Stomach (tissue), 19 donors: ENCODE measurements at places on chromosomes 13 and 19.

GRCh38 chr19:29587059-29587458 lies 19.0 kb upstream of the POP4 start:
- no peak for DNase-seq

GRCh38 chr13:76939215-76939614 lies 9.1 kb upstream of the ACOD1 start:
- no peak for DNase-seq

GRCh38 chr19:21765151-21765550 lies 2.2 kb downstream of the ZNF100 start:
- DNase-seq: no peak

- DNase-seq: peak; percentile 71
Observed at GRCh38 chr19:12840091-12841079, 2.1 kb downstream of the MAST1 start.

DNA sequence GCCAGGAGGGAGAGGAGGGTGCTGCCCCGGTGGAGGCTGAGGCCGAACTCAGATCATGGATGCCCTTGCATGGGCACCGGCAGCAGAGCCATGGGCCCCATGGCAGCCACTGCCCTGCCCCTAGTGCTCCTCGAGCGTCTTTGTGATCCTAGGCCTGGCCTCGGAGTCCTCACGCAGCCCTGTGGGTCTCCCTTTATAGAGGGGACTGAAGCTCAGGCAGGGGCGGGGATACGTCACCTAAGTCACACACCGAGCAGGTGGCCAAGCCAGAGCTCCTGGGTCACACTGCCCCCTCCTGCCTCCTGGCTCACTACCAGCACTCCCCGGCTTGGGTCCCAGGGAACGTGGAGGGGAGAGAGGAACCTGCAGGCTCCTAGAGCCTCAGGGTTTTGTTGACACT lies 28.7 kb downstream of the DHX34 start:
- no peak for DNase-seq

DNA sequence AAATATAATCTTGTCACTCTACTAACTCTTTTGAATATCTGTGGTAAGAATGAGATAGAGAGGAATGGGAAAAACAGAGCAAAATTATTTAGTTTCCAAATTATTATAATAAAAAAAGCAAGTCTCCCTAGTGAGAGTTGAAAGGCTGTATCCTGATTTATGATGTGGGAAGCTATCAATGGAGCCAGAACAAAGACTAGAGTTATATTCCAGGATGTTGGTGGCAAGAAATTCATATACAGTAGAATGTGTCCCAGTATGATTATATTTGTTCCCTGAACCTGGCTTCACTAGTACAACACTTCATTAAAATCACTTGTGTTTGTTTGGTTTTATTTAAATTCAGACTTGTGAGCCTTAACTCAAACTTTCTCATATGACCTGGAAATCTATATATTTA lies 630.3 kb downstream of the GPC5 start:
- DNase-seq: no peak

- DNase-seq: no peak
Observed at GRCh38 chr13:110310541-110311442, 3.7 kb downstream of the COL4A2 start.

DNA sequence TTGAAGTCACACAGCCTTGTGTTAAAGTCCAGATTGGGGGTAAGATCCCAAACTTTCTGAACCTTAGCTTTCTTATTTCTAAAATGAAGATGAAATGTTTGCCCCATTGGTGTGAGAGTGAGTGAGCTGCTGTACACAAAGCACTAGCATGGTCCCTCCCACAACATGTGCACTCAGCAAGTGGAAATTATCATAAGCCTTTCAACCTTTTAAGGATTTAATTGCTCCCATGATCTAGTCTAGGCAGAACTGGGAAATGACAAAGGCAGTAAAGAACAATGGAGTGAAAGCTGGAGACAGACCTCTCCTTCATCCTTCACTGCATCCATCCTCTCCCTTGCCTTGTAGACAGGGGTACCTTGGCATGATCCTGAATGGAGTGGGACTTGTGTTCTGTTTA lies 76.0 kb upstream of the GPR12 start:
- DNase-seq: no peak

- DNase-seq: no peak
Observed at GRCh38 chr19:10096615-10096963, 5.9 kb downstream of the ANGPTL6 start.

DNA sequence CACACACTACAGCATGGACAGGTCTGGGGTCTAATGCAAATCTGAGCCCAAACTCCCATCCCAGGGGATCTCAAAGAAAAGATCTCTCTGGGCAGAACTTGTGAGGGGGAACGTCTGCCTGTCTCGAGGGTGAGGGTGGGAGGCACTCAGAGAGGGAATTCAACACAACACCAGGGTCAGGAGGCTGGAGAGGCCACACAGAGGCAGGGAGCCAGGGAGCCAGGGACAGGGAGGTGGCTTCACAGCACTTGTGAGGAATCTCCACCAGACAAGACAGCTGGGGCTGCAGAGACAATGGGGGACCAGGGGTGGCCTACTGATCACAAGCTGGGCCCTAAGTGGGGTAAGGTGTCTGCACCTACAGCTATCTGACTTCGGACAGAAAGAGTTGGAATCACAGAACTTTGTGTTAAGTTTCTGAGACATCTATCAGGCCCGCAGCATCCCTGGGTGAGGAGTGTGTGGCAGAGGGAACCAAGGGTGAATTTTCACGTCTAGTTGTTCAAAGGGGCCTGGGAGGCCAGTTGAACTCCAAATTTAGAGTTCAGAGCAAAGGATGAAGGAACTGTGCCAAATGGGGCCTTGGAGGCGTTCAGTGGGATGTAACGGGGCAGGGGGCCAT lies 12.7 kb upstream of the AKAP8L start:
- DNase-seq: no peak

DNA sequence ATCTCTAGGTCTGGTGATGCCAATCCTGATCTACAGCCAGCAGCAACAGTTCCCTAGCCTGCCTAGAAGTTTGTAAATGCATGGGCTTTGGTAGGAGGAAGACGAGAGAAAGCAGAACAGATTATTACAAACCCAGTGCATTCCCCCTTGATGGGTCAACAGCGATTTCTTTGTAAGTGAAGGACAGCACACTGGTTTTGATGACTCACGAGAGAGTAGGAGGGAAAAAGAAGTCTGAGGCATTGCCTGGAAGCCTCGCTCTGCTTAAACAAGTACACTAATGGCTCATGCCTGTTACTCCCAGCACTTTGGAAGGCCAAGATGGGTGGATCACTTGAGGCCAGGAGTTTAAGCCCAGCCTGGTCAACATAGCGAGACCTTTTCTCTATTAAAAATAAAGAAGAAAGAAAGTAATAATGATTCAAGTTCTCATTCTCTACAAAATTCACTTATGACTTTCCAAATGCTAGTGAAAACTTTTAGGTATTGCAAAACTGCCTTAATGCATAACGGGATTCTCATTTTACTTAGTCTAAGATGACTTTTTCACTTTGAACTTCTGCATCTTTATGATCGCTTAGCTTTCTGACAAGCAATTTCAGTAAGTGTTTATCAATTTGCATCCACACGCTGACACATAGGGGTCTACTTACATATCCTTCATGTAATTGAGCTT lies 47.7 kb upstream of the USPL1 start:
- DNase-seq: peak; percentile 69

- no peak for DNase-seq
Observed at GRCh38 chr19:4103080-4103433, 20.9 kb downstream of the MAP2K2 start.

DNA sequence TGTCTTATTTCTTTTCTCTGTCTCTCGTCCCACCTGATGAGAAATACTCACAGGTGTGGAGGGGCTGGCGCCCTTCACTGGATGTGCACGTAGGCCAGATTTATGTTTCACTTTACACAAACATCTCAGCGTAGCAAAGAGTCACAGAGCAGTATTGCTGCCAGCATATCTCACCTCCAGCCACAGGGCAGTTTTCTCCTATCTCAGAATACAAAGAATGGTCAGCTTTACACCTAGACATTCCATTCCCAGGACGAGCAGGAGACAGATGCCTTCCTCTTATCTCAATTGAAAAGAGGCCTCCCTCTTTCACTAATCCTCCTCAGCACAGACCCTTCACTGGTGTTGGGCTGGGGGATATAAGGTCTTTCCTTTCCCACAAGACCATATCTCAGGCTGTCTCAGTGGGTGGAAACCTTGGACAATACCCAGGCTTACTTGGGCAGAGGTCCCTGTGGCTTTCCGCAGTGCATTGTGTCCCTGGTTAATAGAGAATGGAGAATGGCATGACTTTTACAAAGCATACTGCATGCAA lies 7.2 kb upstream of the ZNF611 start:
- no peak for DNase-seq

GRCh38 chr13:44903574-44903985 lies 85.7 kb downstream of the NUFIP1 start:
- DNase-seq: peak; percentile 92

DNA sequence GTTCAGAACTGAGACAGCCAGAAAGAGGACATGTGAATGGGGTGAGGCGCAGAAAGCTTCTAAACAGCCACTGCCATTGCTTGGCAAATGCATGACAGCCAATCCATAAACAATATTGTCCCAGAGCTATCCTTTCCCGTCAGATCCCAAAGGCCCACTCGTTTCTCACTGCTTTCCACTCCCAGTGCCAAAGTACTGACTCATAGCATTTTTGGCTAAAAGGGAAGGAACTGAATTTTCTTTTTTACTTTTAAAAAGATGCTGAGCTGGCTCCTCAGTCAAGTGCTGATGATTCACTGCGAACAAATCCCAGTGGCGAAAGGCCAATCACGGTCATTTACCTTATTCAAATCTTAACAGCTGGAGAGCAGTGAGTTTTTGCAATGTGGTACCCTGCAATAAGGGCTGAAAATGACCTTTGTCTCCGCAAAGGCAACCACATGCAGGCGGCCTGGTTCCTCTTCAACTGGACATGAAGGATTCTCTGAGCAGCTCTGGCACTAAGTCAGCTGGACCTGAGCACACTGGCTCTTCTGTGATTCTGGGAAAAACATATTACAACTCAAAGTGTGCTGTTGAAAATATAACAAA lies 151.7 kb downstream of the DCLK1 start:
- peak; percentile 37 for DNase-seq

DNA sequence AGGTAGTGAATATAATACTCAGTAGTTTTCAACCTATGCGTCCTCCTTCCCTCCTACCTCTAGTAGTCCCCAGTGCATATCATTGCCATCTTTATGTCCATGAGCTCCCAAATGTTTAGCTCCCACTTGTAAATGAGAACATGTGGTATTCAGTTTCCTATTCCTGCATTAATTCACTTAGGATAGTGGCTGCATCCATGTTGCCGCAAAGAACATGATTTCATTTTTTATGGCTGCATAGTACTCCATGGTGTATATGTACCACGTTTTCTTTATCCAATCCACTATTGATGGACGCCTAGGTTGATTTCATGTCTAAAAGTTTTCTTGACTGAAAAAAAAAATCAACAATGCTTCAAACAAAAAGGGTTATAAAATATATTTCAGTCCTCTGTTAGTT lies 303.4 kb upstream of the SGCG start:
- DNase-seq: no peak

- no peak for DNase-seq
Observed at GRCh38 chr13:82305588-82305987, 1576.7 kb downstream of the SLITRK1 start.

DNA sequence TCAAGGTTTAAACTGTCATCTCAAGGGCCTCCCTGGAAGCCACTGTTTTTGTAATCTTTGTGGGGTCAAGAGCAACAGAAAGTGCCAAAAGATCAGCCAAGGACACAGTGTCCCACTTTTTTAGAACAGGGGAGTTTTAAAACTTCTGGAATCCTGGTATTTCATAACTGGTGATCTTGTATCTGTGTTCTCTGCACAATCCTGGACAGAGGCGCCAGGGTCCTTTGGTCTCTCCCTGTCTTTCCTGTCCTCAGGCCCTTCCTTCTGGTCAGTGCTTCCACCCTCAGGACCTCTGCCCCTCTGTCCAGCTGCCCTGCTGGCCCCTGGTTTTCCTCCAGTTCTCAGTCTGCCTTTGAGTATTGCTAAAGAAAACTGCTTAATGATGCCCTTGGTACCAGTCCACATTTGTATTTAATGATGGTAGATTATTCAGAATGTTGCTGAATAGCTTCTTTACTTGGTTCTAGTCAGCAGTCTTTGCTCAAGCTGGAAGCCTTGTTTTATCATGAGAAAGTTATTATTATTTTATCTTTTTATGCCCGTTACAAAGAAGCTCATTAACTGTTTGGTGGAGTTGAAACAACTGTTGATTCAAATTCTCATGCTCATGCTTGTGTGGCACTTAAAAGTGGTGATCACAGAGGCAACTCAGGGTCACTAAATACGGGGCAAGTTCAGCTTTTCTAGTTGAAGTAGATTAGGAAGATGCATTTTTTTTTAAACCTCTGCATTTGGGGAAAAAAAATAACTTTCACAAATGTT lies 47.5 kb downstream of the WASF3 start:
- no peak for DNase-seq

GRCh38 chr13:50636007-50636704 lies 207.3 kb downstream of the DLEU7 start:
- peak; percentile 36 for DNase-seq

- peak; percentile 68 for DNase-seq
Observed at GRCh38 chr19:18967358-18968146, 26.5 kb upstream of the HOMER3 start.

DNA sequence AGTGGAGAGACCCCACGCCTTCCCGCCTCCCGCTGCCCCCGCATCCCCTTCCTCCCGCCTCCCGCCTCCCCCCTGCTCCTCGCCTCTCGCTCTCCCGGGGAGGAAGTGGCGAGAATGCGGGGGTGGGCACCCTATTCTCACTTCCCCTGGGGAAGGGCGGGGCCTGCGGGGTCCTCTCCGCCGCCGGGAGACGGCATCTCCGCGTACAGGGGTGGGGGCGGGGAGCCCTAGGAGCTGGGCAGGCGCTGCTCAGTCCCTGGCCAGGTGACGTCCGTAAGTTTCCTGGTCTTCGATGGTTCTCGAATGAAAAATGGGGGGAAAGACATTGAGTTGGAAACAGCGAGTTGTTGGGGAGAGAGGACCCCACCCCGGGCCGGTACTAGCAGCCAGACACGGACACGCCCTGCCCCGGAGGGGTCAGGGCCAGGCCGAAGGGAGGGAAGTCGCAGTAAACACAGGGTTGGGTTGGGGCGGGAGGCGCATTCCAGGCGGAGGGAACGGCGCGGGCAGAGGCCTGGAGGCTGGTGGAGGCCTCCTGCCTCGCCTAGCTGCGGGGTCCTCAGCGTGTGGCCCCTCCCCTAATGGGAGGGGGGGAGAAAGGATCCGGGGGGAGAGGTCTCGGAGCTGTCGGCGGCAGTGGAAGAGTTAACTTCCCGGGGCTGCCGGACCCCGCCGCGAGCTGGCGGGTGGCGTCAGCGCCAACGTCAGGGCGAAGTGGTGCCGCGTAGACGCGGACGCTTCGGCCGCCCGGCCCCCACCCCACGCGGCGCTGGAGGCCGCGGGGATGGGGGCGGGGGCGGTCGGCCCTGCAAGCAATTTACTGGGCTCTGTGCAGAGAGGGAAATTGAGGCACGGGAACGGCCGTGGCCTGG lies 10.4 kb upstream of the JUND start:
- peak; percentile 82 for DNase-seq

DNA sequence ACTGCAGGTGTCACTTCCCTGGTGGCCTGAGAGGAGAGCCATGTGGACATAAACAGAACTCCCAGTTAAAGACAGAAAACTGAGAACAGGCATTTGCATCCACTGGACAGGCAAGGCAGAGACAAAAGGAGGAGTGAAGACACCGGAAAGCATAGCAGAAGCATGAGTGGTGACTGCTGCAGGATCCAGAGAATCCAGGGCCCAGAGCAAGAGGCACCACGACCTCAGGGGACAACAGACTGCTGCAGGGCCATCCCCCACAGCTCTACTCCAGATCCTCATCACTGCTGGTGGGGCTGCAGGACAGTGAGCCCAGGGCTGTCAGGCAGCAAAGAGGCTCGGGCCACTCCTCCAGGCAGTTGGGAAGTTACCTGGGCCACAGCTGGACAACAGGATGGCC lies 14.5 kb upstream of the ISYNA1 start:
- no peak for DNase-seq

- no peak for DNase-seq
Observed at GRCh38 chr19:39131255-39131755, 5.7 kb downstream of the PAK4 start.
